ENCODE measurements at places on chromosomes 1 and 21. TPM values are rescaled to one million over a fixed set of nuclear protein-coding genes. Genes with fewer than 3 reads are reported as not detected.

Gene NUP133
- 25.4 TPM for total RNA-seq

DNA sequence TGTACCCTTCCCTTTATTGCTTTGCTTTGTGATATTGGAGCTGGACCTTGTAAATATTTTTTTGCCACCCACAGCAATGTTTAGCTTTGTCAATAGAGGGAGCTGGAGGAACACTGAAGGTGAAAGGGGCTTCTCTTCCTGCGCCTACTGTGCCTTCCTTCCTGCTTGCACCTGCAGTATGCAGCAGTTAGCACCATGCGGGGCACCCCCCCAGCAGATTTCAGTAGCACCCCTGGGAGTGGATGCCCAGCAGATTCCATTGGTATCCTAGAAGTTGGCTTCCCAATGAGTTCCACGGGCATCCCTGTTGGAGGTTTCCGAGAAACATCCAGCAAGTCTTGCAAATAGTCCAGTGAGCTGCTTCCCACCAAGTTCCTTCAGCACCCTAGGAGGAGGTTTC is 25.6 kb downstream of the S100A10 start:
- H3K27ac ChIP-seq = no peak overlapping the region
- no peaks in the 10 kb centered on the region for H3K36me3 ChIP-seq
- H3K4me3 ChIP-seq = no peak overlapping the region
- peaks cover 2% of the 10 kb centered on the region for H3K4me1 ChIP-seq
- no peak for DNase-seq
- peaks cover 8% of the 10 kb centered on the region for H3K27me3 ChIP-seq

GRCh38 chr1:230350208-230350921 is 75.8 kb downstream of the PGBD5 start:
- H3K27me3 ChIP-seq = no peaks in the 10 kb centered on the region
- H3K4me3 ChIP-seq = no peak overlapping the region
- H3K36me3 ChIP-seq = no peaks in the 10 kb centered on the region
- DNase-seq = peak; percentile 88

- H3K4me3 ChIP-seq = peak overlapping the region; percentile 19
- no peaks in the 10 kb centered on the region for H3K36me3 ChIP-seq
These were observed 159.9 kb downstream of the ZBTB18 start for GRCh38 chr1:244210884-244211558.

GRCh38 chr21:14917762-14918161 is 147.0 kb downstream of the NRIP1 start:
- no peaks in the 10 kb centered on the region for H3K4me1 ChIP-seq
- no peaks in the 10 kb centered on the region for H3K27me3 ChIP-seq
- no peaks in the 10 kb centered on the region for H3K36me3 ChIP-seq
- peak overlapping the region; percentile 54 for H3K4me3 ChIP-seq
- H3K27ac ChIP-seq = no peak overlapping the region

Gene IQGAP3
- 0.23 TPM for total RNA-seq

GRCh38 chr1:87437663-87438295 is 109.1 kb downstream of the LMO4 start:
- no peak overlapping the region for H3K27ac ChIP-seq
- no peak overlapping the region for H3K4me3 ChIP-seq
- no peaks in the 10 kb centered on the region for H3K27me3 ChIP-seq
- H3K4me1 ChIP-seq = no peaks in the 10 kb centered on the region

DNA sequence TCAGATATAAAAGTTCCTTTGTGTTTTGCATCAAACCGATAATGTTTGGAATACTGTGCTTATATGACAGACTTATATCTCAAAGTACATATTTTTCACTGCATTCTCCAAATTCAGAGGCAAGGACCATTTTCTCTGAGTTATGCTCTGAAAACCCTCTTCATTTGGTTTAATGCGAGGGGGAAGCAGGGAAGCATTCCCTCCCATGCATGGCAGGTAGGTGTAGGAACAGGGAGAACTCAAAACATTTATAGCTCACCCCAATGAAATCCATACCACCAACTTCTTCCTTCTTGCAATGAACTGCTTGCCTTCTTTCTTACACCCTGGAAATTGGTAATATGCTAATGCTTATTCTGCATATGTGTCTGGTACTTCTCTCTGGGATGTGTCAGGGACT is 10.7 kb upstream of the ERICH3 start:
- H3K27me3 ChIP-seq = no peaks in the 10 kb centered on the region
- H3K4me3 ChIP-seq = no peak overlapping the region
- no peaks in the 10 kb centered on the region for H3K4me1 ChIP-seq
- H3K36me3 ChIP-seq = no peaks in the 10 kb centered on the region

DNA sequence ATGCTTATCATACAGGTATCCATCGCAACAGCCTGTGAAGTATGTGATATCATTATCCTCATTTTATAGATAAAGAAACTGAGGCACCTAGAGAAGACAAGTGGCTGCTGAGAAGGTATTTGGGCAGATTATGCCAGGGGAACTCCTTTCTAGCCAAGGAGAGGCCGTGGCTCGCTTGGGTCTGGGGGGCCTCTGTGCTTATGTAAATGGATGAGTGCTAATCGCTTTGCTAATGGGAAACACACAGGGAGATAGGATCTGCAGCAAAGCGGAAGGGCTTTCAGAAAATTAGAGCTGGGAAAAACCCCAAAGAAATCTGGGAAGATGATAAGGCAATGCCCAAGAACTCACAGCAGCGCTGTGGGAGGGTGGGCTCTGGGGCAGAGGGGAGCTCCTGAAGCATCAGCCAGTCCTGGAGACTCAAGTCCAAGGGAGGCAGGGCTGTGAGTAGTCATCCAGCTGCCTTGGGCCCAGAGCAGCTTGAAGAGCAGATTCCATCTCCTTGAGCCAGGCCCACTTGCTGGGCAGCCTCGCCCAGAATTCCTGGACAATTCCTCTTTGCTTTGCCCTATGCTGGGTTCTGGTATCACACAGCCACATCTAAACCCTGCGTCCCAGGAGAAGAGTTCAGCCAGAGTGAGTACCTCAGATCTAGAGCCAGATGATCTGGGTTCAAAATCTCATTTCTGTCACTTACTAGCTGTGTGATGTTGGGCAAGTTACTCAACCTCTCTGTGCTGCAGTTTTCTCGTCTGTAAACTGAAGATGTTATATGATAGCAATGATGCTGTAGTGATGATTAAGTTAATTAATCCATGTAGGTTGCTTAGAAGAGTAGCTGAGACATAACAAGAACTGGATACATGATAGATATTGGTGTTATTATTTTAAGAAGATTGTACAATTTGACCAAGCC is 36.7 kb downstream of the FOXD2 start:
- H3K4me1 ChIP-seq = no peaks in the 10 kb centered on the region
- H3K36me3 ChIP-seq = no peaks in the 10 kb centered on the region
- H3K4me3 ChIP-seq = no peak overlapping the region
- no peak for DNase-seq
- H3K27ac ChIP-seq = no peak overlapping the region

- no peaks in the 10 kb centered on the region for H3K27me3 ChIP-seq
- no peak for DNase-seq
- no peaks in the 10 kb centered on the region for H3K4me1 ChIP-seq
- H3K36me3 ChIP-seq = no peaks in the 10 kb centered on the region
These were observed 18.1 kb upstream of the IFFO2 start for GRCh38 chr1:18974606-18975005.

- H3K4me3 ChIP-seq = no peak overlapping the region
- no peaks in the 10 kb centered on the region for H3K4me1 ChIP-seq
- H3K27me3 ChIP-seq = peaks cover 2% of the 10 kb centered on the region
- no peak overlapping the region for H3K27ac ChIP-seq
- no peaks in the 10 kb centered on the region for H3K36me3 ChIP-seq
These were observed 18.6 kb upstream of the CHIA start for GRCh38 chr1:111272081-111272480.

Gene OR2T29
- total RNA-seq = not detected

- no peaks in the 10 kb centered on the region for H3K36me3 ChIP-seq
- no peak for DNase-seq
These were observed 89.2 kb upstream of the POU3F1 start for GRCh38 chr1:38135625-38136414.

Gene FCRLA
- 0.36 TPM for total RNA-seq

GRCh38 chr1:193338194-193338593 is 151.8 kb upstream of the B3GALT2 start:
- H3K4me1 ChIP-seq = no peaks in the 10 kb centered on the region
- H3K27ac ChIP-seq = no peak overlapping the region
- H3K27me3 ChIP-seq = no peaks in the 10 kb centered on the region
- H3K4me3 ChIP-seq = no peak overlapping the region

Gene SYPL2
- total RNA-seq = 150 TPM

DNA sequence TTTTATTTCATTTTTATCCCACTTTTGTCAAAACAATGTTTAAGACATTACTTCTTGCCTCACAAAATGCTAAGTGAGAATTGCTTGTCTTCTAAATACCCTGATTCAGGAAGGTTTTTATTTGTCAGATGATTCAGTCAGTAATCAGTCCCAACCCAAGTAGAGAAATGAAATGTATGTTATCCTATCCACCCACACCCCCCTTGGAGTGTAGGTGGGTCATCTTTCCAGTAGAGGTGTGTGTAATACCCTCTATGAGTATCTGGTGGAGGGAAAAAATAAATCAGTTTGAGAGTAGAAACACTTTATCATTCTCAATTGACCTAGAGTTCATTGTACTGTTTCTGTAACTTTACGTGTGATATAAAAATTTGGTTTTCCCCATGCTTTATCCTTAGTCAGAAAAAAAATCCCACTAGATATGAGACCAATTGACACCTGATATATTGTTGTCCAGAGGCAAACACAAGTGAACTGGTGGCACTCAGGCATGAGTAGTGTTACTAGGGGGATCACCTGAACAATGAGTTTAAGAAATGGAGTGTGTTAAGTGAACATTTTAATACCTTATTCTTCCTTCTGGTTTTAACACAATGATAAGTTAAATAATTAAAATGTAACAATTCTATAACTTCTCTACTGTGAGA is 153.8 kb upstream of the C1orf105 start:
- H3K27me3 ChIP-seq = no peaks in the 10 kb centered on the region
- H3K4me3 ChIP-seq = no peak overlapping the region
- H3K4me1 ChIP-seq = peaks cover 7% of the 10 kb centered on the region
- no peak overlapping the region for H3K27ac ChIP-seq

GRCh38 chr21:33022828-33023573 is 2.7 kb upstream of the OLIG2 start:
- no peaks in the 10 kb centered on the region for H3K36me3 ChIP-seq
- no peak overlapping the region for H3K27ac ChIP-seq
- peak overlapping the region; percentile 46 for H3K4me3 ChIP-seq

Gene ADAMTS5
- total RNA-seq = 3.3 TPM

DNA sequence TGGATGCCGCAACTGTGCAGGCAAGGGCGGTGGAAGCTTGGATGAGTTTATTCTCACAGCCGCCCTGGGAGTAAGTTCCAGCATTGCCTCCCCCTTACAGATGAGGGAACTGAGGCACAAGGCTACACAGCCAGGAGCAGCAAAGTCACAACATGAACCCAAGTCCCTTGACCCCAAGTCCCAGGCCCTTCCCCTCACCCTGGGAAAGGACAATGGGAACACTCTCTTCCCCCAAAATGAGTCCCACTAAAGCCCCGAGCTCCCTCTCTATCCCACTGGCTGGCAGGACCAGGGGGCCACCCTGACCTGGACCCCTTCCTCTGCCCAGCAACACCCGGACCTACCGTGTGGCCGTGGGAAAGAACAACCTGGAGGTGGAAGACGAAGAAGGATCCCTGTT is 3.9 kb downstream of the CTRC start:
- no peak overlapping the region for H3K27ac ChIP-seq
- H3K4me1 ChIP-seq = no peaks in the 10 kb centered on the region
- H3K4me3 ChIP-seq = no peak overlapping the region
- DNase-seq = no peak
- no peaks in the 10 kb centered on the region for H3K36me3 ChIP-seq

DNA sequence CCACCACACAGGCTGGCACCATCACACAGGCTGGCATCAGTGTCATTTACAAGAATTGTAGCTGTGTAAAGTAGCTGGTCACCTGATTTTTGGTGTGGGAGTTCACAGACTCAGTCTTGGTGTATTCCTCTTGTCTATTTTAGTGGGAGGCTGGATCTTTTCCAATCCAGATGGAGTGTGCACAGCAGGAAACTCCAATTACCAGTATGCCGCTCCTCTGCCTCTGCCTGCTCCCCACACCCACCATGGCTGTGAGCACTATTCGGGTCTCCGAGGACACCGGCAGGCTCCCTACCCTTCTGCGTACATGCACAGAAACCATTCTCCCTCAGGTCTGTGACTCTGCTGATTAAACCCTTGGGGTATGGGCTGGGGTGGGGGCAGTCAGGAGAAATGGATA is 24.2 kb downstream of the TBX19 start:
- no peaks in the 10 kb centered on the region for H3K4me1 ChIP-seq
- H3K4me3 ChIP-seq = no peak overlapping the region
- H3K27ac ChIP-seq = no peak overlapping the region
- no peak for DNase-seq
- H3K27me3 ChIP-seq = no peaks in the 10 kb centered on the region

- no peak overlapping the region for H3K27ac ChIP-seq
- H3K4me1 ChIP-seq = no peaks in the 10 kb centered on the region
- no peak for DNase-seq
- H3K4me3 ChIP-seq = no peak overlapping the region
- H3K27me3 ChIP-seq = no peaks in the 10 kb centered on the region
- H3K36me3 ChIP-seq = no peaks in the 10 kb centered on the region
These were observed 10.7 kb upstream of the OR2T34 start for GRCh38 chr1:248585266-248585665.
